ENCODE measurements at places on chromosomes 2 and 18.
A peak's percentile ranks its signal among the peaks of the same experiment; 100 is the strongest.

GRCh38 chr2:20917719-20918572, 95.0 kb upstream of the LDAH start:
- no peak for DNase-seq

DNA sequence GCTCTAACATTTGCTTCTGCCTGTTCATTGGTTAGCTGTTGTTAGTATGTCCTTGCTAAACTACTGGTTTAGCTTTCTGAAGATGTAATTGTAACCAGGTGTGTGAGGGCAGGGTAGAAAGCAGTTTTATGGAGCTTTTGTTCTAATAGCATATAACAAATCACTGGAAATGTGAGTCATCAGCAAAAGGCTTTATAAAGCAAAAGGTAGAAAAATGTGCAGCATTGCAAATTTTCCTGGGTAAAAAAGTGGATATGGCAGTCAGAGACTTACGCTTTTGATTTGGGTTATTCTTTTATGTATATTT, 85.3 kb downstream of the ZNF407 start:
- no peak for DNase-seq

GRCh38 chr2:67455219-67456142, 58.3 kb downstream of the ETAA1 start:
- no peak for DNase-seq

DNA sequence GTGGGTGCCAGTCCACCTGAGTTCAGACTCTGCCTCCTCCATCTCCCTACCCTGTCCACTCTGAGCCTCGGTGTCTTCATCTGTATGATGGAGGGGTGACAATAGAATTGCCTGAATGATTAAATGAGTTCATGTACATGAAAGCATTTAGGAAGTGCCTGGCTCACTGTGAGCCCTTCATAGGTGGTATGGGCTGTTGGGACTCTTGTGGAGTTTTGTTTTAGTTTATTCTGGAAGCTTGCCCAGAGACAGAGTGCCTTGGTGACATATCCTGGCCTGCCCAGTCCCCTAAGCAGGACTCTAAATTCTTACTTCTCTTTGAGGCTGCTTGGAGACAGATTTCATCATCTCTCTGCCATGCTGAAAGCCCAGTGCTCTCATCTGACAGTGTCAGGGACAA, 24.5 kb upstream of the GIGYF2 start:
- DNase-seq = no peak

GRCh38 chr18:21735452-21736015, 5.1 kb upstream of the MIB1 start:
- DNase-seq = peak; percentile 26

DNA sequence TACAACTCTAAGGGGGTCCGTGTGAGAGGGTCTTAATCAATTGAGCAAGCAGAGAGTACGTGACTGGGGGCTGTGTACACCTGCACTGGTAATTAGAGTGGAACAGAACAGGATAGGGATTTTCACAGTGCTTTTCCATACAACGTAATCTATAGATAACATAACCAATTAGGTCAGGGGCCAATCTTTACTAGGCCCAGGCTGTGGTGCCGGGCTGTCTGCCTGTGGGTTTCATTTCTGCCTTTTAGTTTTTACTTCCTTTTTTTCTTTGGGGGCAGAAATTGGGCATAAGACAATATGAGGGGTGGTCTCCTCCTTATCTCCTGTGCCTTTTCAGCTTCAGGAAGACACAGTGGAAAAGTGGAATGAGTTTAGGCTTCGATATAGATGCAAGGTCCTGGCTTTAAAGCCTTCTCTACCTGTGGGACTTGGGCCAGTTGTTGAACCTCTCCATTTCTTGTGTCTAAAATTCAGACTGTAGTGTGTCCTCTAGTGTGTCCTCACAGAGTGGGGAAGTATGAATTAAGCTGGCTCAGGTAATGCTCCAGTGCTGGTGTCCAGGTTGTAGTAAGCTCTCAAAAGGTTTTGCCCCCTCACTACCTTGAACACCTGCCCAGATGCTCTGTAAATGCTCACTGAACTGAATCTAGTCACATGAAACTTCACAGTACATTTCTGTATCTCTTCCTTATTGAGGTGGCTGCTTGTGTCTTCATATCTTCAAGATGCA, 422.8 kb downstream of the SETBP1 start:
- no peak for DNase-seq

GRCh38 chr18:74558096-74558495, 23.8 kb downstream of the CNDP1 start:
- DNase-seq = no peak

DNA sequence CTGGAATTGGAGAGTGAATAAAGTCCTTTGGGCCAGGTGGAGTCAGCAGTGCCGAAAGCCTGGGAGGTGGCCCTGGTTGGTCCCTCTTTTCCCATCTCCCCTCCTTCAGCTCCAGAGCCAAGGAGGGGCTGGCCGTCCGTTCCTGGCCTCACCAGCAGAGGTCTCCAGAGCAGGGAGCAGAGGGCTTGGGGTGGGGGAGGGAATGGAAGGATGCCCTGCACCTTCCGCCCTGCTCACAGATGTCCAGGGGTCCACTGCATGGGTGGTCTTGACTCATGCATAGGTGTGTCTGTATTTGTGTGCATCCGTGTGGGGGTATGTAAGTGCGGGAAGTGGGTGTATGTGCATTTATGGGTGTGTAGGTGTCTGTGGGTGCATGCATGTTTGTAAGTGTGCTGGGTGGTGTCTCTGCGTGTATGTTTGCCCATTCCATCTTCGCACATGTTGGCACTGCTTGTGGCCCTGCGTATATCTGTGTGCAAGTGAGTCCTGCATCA, 201.8 kb downstream of the ZFP36L2 start:
- peak; percentile 46 for DNase-seq

DNA sequence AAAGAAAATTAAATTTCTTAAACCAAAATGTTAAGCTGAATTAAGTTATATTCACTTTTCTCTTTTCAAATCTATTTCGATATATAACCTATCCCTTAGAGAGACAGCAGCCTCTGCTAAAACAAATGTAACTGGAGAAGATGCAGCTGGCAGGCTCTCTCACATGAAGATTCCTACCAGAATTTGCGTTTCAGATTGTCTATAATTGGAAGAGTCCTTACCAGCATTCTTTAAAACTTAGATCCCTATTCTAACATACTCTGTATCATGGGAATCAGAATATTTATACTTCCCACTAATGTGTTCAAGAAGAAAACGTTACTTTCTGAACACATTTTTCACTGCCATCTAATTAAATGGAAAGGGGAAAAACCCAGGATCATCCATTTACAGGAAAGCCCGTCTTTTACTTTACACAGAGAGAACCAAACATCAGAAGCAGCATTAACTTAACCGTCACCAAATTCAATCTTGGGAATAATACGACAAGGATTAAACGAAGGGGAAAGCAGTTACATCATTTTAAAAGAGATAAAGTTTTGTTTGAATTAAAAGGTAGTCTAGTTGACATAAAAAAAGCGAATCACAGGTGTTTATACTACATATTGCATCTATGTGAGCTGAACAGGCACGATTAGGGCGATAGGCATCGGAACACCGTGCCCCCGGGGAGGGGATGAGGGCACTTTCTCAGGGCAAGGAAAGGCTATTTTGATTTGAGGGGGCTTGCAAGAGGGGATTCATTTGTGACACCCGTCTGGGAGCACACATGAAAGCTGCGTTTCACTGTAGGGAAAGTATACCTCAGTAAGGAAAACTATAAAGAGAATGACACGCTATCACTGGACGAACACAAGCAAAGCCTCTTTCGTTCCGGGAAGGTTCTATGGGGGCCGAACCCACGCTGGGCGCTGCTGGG, 1.3 kb downstream of the PTPN2 start:
- DNase-seq = peak; percentile 22

GRCh38 chr2:28736034-28736433, 15.6 kb upstream of the PPP1CB start:
- no peak for DNase-seq

- DNase-seq = no peak
Measured at GRCh38 chr18:70411876-70412435, 123.1 kb downstream of the SOCS6 start.

GRCh38 chr2:119647440-119648169, 31.4 kb upstream of the TMEM177 start:
- no peak for DNase-seq

GRCh38 chr2:118223992-118224894, 136.0 kb downstream of the INSIG2 start:
- DNase-seq = peak; percentile 29

DNA sequence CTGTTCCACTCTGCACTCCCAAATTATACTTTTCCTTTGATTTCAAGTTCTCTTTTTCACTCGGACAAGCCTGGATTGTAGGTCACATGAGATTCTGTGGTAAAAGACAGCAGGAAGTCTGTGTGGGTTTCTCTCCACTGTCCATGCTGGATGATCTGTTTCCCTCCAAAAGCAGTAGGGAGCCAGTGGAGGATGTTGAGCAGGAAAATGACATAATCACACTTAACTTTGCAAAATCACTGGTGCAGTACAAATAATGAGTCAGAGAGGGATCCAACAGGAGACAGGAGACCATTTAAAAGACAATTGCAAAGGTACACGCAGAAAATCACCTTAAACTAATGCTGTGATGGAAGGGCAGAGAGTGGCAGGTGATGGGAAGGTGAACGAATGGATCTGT, 301.3 kb downstream of the ZNF407 start:
- DNase-seq = no peak

DNA sequence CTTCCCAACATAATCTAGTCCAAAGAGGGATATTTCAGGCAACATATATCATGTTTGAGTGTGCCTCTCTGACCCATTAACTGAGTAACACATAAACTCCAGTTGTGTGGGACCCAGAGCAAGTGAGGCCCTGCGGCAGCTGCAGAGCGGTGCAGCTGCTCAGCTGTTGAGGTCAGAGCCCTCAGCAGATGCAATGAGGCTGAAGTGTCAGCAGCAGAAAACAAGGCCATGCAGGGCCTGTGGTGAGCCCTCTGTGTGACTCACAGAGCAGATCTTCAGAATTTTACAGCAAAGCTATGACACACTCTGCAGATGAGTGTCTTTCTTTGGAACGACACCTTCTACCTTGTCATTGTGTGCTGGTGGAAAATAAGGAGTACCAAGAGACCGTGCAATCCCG, 168.5 kb downstream of the CBLN2 start:
- no peak for DNase-seq

DNA sequence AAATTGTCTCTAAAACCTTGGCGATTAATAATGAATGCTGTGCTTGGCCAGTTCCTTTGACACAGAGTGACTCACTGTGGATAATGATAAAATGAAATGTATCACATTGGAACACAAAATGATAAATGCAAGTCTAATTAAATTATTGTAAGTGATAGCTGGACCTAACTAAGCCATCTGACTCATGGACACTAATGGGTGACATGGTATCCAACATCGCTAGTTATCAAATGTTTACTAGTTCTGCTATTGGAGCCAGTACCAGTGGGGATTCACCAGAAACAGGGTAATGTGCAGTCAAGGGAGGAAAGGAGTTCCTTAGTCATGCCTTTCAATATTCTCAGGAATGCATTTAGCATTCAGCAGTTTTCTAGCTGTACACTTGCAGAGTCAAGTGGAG, 736.3 kb upstream of the ACVR2A start:
- no peak for DNase-seq

DNA sequence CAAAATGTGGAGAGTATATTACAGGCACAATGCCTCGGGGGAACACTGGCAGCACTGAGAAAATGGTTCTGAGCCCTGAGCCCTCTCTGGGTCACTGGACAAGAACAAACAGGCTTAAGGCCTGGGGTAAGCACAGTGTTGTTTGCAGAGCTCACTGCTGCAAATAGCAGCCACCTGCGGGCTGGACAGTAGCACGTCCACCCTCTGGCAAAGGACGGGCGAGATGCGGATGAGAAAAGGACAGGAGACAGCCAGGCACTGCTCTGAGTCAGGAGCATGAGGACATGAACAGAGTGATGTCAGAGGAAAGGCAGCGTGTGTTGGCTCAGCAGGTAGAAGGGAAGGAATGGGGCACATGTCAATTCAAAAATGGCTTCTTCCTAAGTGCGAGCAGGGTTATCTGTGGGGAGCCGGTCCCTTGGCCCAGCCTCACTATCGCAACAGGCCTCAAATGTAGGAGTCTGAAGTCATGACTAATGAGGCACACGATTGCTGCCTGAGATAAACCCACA, 25.9 kb upstream of the NEB start:
- DNase-seq = no peak

- no peak for DNase-seq
Measured at GRCh38 chr2:84899304-84900204, 5.9 kb upstream of the TMSB10 start.

GRCh38 chr2:197281421-197281820, 29.2 kb downstream of the ANKRD44 start:
- DNase-seq = no peak

DNA sequence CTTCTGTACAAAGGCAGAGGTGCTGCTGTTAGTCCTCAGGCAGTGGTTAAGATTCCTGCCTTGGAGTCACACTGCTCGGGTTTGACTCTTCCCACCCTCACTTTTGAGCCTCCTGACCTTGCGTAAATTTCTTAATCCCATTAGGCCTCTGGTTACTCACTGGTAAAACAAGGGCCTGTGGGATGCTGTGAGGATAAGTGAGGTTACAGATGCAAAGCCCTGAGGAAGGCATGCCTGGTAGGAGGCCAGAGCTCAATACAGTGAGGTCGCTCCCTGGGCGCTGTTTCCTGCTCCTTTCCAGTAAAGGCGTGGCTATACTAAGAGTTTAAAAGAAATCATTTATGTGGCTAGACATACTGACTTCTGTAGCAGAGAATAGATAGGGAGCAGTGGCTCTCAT, 127.5 kb upstream of the TMEM200C start:
- DNase-seq = no peak

DNA sequence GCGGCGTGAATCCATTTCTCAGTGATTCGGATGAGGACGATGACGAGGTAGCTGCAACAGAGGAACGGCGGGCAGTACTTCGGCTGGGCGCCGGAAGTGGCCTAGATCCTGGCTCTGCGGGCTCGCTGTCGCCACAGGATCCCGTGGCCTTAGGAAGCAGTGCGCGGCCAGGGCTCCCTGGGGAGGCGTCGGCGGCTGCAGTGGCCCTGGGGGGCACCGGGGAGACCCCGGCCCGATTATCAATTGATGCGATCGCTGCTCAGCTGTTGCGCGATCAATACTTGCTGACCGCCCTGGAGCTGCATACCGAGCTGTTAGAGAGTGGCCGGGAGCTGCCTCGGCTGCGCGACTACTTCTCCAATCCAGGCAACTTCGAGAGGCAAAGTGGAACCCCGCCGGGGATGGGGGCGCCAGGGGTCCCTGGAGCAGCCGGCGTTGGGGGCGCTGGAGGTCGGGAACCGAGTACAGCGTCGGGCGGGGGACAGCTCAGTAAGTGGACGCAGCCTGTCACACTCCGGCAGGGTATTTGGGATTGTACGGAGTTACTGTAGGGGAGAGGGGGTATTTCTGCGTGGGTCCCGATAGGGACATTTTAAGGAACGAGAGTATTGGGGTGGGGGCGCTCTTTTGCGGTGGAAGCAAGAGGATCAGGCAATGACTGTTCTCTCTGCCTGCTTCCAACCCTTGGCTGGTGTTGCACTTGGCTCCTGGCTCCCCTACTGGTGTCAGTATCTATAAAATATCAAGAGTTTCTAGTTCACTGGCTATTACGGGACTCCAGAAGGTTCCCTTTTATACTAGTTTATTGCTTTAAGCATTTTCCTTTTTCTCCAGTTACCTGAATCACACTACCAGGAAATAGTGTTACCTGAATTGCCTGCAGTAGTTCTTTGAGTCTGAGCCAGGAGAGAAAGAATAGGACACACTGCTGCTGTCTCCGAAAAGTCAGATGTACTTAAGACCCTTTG, 772 bp downstream of the RELCH start:
- no peak for DNase-seq

Data from CD8-positive, alpha-beta T cell (primary cell).